Activated CD4-positive, alpha-beta T cell treated with anti-CD3 and anti-CD28 coated beads for 36 hours (primary cell): ENCODE measurements at places on chromosomes 16 and 17. TPM values are rescaled to one million over a fixed set of nuclear protein-coding genes. Genes with fewer than 3 reads are reported as not detected.

Gene KRT12
- not detected for total RNA-seq

Gene PPY
- not detected for total RNA-seq

Gene VMO1
- total RNA-seq = 0.30 TPM

Gene ZNF778
- 5.0 TPM for total RNA-seq

Gene NPTX1
- total RNA-seq = 22.7 TPM

Gene PRSS22
- total RNA-seq = not detected

Gene RAMP2
- total RNA-seq = not detected

Gene SLC2A4
- 0.25 TPM for total RNA-seq

Gene PHOSPHO1
- not detected for total RNA-seq

Gene SMPD3
- total RNA-seq = 0.07 TPM

Gene ATP2C2
- not detected for total RNA-seq
